ENCODE measurements at places on chromosomes 7 and 10.
A peak's percentile ranks its signal among the peaks of the same experiment; 100 is the strongest.

DNA sequence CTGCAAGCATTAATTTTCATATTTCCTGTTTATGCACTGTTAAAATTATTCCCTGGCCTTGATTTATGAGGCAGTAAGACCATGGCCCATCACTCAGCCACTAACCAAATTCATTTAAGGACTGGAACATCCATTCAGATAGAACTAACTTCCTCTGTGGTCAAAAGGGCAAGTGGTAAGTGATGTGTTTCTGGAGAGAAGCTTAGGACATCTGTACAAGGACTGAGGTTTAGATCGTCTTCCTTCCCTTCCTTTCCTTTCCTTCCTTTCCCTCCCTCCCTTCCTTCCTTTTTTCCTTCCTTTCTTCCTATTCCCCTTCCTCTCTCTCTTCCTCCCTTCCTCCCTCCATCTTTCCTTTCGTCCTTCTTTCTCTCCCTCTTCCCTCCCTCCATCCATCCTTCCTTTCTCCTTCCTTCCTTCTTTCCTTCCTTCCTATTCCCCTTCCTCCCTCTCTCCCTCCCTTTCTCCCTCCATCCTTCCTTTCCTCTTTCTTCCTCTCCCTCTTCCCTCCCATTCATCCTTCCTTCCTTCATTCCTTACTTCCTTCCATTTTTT is 1019.4 kb downstream of the TYW1 start:
- H3K4me3 ChIP-seq: no peak overlapping the region
- H3K36me3 ChIP-seq: peaks cover 5% of the 10 kb centered on the region
- DNase-seq: no peak
- H3K27me3 ChIP-seq: peaks cover 2% of the 10 kb centered on the region
- H3K4me1 ChIP-seq: peaks cover 5% of the 10 kb centered on the region

DNA sequence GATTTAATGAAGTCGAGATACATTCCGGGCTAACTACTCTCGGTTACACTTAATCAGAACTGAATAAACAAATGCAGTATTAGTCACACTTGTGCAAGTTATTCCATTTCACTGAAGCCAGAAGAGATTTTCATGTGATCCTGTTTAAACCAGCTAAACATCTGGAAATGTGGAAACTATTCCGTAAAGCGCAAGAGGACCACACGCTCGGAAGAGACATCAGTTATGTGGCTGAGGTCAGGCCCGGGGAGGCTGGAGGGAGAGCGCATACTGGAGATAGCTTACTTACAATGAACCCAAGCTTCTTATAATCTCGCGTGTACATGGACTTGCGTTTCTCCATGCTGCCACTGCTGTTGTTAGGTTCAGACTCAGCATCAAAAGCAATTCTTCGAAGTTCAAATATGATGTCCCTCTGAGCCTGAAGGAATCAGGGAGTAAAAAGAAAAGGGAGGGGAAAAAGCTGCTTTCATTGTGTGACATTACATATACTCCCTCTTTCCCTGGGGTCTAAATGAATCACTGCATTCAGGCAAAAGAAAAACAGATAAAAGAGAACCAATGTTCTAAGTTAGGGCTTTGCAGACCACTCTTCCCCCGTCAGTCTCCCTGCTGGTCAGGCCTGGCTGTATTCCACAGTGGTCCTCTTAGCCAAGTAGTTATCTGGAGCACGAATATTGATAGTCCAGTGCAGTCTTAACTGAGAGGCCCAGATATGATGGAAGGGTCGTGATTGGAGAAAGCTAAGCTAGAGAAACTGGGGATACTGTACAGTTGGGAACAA is 237.4 kb downstream of the ELMO1 start:
- H3K27ac ChIP-seq: no peak overlapping the region
- H3K4me1 ChIP-seq: peaks cover 13% of the 10 kb centered on the region
- peaks cover 1% of the 10 kb centered on the region for H3K27me3 ChIP-seq
- DNase-seq: no peak
- peaks cover 6% of the 10 kb centered on the region for H3K36me3 ChIP-seq

DNA sequence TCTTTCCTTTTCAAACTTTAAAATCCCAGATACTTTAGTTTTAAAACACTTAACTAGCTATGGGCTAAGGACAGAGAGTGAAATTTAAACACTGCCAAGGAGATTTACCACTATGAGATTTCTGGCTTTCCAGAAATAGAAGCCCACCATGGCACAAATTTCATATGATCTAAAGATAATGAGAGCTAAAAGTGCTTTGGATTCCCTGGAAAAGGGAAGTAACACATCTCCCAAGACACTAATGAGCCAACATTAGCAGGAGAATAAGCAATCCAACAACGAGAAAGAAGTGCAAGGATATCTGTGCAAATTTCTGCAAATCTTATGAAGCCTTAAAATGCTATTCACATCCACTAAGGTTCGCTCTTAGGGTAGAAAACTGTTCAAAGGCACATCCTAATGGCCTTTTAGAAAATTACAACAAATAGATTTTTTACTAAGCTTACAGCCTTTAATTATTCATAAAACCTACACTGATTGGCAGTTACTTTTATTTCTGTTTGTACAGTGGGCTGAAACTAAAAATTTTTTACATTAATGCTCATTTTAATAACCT is 100.3 kb downstream of the RAPGEF5 start:
- no peaks in the 10 kb centered on the region for H3K36me3 ChIP-seq
- peaks cover 30% of the 10 kb centered on the region for H3K4me1 ChIP-seq

DNA sequence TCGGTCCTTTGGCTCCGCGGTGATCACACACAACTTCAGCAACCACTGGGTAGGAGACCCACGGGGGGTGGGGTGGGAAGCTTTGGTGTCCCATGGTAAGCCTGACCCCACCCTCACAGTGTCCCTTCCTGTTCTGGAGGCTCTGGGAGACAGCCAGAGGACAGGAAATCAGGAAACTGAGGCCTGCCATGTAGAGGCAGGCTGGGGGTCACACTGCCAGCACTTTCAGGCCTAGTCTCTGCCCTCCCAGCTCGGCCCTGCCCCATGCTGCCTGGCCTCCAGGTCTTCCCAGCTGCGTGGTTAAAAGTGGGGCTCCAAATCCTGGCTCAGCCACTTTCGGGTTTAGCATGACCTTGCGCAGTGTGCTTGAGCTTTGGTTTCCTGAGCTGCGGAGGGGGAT is 10.9 kb downstream of the AQP1 start:
- H3K27ac ChIP-seq: no peak overlapping the region
- DNase-seq: peak; percentile 8
- no peaks in the 10 kb centered on the region for H3K4me1 ChIP-seq
- H3K36me3 ChIP-seq: no peaks in the 10 kb centered on the region
- no peak overlapping the region for H3K4me3 ChIP-seq

GRCh38 chr7:100874300-100874576 is 665 bp upstream of the SRRT start:
- H3K4me1 ChIP-seq: peaks cover 11% of the 10 kb centered on the region
- H3K27ac ChIP-seq: peak overlapping the region; percentile 98
- H3K27me3 ChIP-seq: peaks cover 18% of the 10 kb centered on the region
- no peaks in the 10 kb centered on the region for H3K36me3 ChIP-seq
- H3K4me3 ChIP-seq: peak overlapping the region; percentile 99
- DNase-seq: no peak

DNA sequence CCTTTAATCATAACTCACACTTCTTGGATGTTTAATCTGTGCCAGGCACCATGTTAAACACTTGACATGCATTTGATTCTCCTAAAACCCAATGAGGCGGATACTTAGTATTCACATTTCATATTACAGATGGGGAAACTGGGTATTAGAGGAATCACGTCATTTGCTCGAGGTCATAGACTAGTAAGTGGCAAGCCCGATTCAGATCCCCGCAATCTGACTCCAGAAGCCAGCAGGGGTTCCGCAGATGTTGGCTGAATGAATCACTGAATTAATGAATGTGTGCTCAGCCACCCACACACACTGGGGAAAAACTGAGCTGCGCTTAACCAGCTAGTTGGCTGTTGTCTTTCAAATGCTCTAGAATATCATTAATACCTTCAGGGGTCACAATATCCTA is 22.5 kb upstream of the ENO4 start:
- no peaks in the 10 kb centered on the region for H3K27me3 ChIP-seq
- no peak overlapping the region for H3K27ac ChIP-seq
- H3K4me1 ChIP-seq: no peaks in the 10 kb centered on the region

GRCh38 chr7:100127866-100128636 is 1.3 kb downstream of the MBLAC1 start:
- peak; percentile 56 for DNase-seq
- H3K27ac ChIP-seq: peak overlapping the region; percentile 38
- H3K4me1 ChIP-seq: peaks cover 3% of the 10 kb centered on the region
- H3K4me3 ChIP-seq: peak overlapping the region; percentile 83
- H3K36me3 ChIP-seq: no peaks in the 10 kb centered on the region

DNA sequence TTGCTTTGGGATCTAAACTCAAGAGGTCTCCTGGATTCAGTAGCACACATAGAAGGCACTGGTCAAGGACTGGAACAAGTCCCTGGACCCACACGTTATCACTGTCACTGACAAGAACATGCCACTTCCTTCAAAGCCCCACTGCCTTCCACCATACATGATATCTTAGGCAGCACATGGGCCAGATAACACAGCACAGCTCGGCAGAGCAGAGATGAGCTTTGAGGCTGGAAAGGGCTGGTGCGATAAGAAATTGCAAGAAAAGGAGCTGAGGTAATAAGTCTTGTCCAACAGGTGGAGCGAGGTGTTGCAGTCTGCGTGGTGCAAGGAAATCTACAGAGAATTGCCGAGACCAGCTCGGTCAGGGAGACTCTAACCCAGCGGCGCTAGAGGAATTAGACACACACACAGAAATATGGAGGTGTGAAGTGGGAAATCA is 139.8 kb upstream of the CDK13 start:
- no peak overlapping the region for H3K4me3 ChIP-seq
- DNase-seq: no peak
- peaks cover 5% of the 10 kb centered on the region for H3K4me1 ChIP-seq
- H3K27me3 ChIP-seq: peaks cover 3% of the 10 kb centered on the region
- H3K36me3 ChIP-seq: peaks cover 4% of the 10 kb centered on the region

DNA sequence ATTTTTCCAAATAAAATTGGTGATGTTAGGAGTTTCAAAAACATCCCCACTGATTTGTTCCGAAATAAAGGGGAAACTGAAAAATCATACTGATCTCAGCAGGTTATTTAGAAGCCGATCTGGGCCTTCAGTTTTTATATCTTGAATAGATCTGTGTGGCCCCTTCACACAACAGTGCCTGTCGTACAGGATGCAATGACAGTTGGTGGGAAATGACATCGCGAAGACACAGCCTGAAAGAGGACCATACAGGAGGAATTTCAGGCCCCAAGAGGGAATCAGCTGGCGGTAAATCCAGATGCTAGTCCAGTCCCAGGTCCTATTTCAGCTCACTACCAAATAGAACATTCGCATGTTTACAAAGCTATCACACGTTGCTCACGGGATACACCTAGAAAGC is 3.0 kb downstream of the H2BK1 start:
- peaks cover 7% of the 10 kb centered on the region for H3K27me3 ChIP-seq
- H3K4me1 ChIP-seq: peaks cover 9% of the 10 kb centered on the region
- no peak overlapping the region for H3K4me3 ChIP-seq
- DNase-seq: no peak
- no peaks in the 10 kb centered on the region for H3K36me3 ChIP-seq
- H3K27ac ChIP-seq: no peak overlapping the region

DNA sequence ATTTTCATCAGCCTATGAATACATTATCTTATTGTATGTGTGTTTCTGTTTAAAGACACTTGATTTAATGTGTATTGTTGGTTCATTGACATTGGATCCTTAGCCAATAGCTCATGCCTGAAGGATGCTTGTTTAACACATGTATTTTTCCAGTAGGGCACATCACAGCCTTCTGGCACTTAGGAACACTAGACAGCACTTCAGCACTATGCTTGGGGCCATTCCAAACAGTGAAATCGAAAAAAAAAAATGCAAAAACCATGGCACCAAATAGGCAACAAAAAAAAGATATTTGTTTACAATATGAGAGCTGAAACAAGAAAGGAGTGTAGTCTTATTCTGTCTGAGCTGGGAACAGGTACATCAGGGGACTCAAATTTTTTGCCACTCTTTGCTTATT is 262.8 kb downstream of the SLC25A13 start:
- no peaks in the 10 kb centered on the region for H3K36me3 ChIP-seq
- no peak overlapping the region for H3K4me3 ChIP-seq
- no peaks in the 10 kb centered on the region for H3K4me1 ChIP-seq

DNA sequence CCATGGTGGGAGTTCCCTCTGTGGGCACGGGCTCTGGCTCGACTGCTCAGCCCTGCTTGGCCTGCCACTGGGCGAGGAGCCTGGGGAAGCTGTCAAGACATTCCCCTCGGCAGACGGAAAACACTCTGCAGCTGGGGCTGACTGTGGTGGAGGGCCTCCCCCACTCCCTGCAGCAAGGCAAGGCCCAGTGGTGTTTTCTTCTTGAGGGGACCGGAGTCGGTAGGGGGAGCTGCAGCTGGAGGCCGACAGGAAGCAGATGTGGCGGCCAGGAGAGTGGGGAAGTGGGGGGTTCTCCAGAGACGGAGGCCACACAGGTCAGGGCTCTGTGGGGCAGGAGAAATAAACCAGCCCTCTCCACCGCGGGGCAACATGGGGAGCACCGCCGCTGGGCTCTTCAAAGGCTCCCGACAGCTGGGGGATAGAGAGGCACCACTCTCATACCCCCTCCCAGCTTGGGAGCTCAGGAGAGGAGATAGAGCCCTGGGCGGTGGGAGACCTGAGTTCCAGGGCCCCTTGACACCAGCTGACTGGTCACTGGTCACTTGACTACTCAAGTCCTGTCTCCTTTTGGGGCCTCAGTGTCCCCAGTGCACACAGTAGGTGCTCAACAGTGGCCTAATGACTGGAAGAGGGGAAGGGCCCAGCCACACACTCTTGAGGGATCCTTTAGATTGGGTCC is 43.4 kb downstream of the PPIF start:
- peaks cover 8% of the 10 kb centered on the region for H3K27me3 ChIP-seq
- H3K4me1 ChIP-seq: peaks cover 3% of the 10 kb centered on the region
- no peaks in the 10 kb centered on the region for H3K36me3 ChIP-seq
- H3K4me3 ChIP-seq: no peak overlapping the region
- DNase-seq: no peak

DNA sequence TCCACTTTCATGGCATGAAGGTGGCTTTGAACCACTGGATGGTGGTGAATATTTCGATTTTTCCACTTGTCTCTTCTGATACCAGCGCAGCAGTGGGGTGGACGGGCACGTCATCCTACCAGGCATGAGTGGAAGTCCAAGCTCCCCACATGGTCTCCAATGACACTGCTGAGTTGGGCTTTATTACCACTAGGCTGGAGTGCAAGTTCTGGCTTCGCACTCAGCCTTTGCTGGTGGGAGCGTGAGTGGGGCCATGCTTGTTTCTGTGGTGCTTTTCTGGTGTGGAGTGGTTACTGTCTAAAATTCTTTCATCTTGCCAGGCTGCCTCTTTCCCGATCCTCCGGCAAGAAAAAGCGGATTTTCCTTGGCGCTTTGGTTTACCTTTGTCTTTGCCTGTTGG is 70.1 kb upstream of the SDK1 start:
- H3K27me3 ChIP-seq: peaks cover 3% of the 10 kb centered on the region
- H3K4me3 ChIP-seq: no peak overlapping the region
- no peaks in the 10 kb centered on the region for H3K4me1 ChIP-seq
- H3K36me3 ChIP-seq: peaks cover 12% of the 10 kb centered on the region
